ENCODE measurements at places on chromosomes 1 and 21.
A peak's percentile ranks its signal among the peaks of the same experiment; 100 is the strongest.

DNA sequence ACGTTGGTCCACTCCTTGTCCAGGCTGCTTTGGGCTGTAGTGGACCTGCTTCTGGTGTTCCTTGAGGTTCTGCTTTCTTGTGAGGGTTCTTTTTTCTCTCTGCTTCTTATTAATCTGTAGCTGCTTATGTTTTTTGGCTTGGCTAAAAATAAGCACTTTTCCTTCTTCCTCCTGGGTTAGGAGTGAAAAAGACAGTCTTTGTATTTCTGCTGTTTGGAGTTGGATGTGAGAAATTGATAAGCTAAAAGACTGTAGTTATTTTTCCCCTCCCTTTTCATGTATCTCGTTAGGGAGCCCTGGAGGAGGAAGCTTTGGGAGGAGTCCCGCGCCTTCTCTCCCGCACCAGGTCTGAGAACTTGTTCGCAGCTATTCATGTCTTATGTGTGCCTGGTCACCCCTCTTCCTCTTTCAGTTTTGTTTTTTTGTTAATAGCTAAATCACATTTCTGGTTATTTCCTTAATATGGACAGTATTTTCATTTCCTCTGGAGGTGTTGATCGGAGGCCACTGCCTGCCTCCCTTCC lies 79.0 kb downstream of the GALNT2 start:
- DNase-seq = no peak

- no peak for DNase-seq
Measured at GRCh38 chr1:153399401-153400055, 8.7 kb upstream of the S100A8 start.

DNA sequence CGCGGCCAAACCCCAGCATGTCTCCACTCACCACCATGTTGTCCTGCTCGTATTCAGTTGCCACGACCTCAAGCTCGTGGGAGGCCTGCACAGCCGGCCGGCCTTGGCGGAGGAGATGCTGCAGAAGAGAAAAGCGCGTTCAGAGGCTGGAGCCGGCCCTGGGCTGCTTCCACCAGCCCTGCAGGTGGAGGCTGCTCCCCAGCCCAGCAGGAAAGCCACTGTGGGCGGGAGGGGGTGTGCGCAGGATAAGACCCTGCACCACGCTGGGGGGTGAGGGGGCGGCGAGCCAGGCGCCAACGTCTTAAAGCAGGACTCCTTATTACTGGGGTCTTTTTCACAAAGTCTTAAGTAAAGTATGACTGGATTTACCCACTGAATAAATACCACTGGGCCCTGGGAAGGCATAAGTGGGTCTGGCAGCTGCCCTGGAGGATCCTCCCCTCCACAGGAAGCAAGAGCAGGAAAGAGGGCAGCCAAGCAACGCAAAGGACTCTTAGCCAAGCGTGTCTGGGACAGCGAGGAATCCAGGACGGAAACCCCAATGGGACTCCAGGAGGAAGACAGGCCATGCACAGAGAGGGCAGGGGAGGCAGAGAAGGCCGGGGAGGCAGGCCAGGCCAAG lies 104.8 kb downstream of the NPHP4 start:
- no peak for DNase-seq

DNA sequence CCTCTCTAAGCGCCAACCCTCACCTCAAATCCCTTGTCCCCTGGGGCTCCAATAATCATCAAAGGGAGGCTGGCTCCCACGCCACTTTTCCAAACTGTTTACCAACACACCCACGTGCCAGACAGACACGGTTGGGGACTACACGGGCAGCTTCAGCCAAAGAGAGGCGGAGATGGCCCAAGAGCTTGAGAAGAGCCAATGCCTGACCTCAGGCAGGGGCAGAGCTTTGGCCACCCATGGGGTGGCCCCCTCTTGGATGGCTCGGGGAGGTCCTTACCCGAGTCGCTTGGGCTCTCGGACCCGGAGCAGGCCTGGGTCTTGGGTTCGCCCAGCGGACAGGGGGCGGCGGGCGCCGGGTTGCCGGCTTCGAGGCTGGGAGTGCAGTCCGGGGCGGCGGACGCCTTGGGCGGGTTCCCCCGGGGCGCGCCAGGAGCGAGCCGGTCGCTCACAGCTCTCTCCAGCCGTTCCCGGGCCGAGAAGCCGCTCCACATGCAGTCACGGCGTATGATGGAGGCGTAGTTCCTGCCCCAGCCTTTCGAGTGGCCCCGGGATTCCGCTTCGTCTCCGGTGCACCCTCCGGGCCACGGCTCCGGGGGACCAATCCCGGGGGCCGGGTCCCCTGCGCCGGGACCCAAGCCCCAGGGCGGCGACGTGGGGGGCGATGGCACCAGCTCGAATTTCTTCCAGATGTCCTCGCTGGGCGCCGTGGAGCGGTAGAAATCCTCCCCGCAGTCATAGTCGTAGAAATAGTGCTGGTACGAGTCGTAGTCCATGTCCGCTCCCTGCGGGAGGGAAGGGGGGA lies 854 bp downstream of the MYCL start:
- DNase-seq = no peak

GRCh38 chr1:240608707-240609106 lies 3.2 kb downstream of the GREM2 start:
- DNase-seq = no peak

- no peak for DNase-seq
Measured at GRCh38 chr1:24948079-24948827, 18.2 kb upstream of the RUNX3 start.

DNA sequence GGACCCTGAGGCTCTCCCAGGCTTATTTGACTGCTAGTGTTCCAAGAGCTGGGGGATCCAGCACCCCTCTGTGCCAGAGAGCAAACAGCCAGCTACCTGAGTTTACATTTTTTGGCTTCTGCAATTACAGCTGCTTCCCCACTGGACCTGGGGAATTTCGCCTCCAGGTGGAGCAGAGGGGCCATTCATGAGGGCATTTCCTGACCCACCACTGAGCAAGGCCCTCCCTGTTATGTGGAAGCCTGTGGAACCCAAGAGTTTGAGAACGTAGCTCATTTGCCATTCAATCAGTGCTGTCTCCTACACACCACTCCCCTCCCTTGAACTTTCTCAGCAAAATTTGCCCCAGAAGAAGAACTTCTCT lies 42.7 kb upstream of the TMEM51 start:
- DNase-seq = no peak

DNA sequence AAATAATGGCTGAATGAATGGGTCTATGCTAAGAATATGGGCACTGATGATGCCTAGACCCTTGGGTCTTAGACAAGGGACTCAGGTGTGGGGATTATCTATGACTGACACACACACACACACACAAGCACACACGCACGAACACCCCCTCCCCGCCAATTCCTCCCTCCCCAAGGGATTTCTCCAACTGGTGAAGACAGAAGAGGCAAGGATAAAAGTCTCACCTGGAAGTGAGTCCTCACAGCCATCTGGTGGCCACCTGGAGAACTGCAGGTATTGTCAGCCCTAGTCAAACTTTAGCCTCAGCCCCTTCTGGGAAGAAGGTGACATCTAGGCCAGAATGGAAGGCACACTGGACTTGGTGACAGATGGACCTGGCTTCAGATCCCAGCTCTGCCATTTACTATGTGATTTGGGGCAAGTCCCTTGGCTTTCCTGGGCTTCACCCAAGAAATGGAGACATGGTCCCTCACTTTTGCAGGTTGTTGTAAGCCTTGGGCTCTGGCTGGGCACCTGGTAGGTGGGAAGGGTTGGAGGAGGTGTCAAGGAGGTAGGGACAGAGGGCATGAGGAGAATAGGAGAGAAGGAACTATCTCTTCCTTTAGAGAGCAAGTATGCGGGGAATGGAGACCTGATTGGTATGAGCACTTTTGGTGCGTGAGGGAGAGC lies 4.0 kb upstream of the GPR3 start:
- DNase-seq = peak; percentile 80

DNA sequence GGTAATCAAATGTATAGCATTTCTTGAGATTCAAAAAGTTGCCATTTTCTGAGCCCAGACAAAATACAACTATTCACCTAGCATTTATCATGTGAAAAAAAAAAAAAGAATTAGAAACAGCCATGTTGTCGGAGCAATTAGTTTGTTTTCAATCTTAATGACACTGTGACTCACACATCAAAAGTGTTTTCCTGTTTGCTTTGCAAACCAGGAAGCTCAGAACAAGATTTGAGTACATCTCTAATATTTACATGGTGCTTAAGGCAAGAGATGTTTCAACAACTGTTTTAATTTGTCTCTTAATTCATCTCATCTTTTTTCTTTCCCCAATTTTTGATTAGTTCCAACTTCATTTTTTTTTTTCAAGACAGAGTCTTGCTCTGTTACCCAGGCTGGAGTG lies 62.5 kb upstream of the CAPZB start:
- no peak for DNase-seq

GRCh38 chr1:73604211-73604610 lies 593.8 kb downstream of the LRRIQ3 start:
- no peak for DNase-seq

DNA sequence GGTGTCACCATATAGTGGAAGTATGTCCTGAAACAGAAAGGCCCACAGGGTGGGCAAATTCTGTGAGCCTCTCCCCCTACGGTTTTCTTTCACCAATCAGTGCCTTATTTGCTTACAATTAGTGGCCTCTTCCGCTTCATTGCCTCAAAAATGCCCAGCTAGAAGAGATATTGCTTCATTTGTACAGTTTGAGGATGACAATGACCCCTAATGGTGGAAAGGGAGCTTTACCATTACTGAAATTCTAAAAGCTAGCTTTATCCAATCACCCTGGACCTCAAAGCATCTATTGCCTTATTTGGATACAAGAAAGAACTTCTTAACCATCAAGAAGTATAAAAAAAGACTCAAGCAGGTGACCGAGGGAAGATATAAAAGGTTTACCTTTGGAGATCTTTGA lies 49.6 kb downstream of the LRRC71 start:
- no peak for DNase-seq

DNA sequence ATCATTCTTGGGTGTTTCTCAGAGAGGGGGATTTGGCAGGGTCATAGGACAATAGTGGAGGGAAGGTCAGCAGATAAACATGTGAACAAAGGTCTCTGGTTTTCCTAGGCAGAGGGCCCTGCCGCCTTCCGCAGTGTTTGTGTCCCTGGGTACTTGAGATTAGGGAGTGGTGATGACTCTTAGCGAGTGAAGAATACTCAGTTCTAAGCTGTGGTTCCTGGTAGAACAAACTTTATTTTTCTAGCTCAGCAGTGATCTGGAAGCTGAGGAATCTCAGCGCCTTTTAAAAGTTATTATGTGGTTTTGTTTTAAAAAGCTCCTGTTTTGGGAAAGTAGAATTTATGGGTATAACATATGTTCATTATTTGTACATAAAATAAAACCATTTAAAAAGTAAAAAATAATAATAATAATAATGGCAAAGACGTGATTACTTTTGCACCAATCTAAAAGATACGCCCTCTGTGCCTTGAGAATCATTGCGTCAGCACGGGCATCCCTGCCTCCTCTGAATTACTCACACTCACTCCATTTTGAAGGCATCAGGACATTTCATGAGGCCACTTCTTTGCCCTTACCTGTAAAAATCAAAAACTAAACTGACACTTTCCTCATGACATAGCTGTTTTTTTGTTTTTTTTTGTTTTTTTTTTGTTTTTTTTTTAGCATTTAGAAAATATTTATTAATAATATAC lies 29.7 kb upstream of the TNFRSF1B start:
- DNase-seq = no peak

- peak; percentile 76 for DNase-seq
Measured at GRCh38 chr1:12472798-12473551, 145.0 kb downstream of the DHRS3 start.

- DNase-seq = no peak
Measured at GRCh38 chr1:223737342-223737741, 25.0 kb downstream of the CAPN2 start.

- DNase-seq = no peak
Measured at GRCh38 chr1:42756956-42757891, 9.6 kb downstream of the P3H1 start.

GRCh38 chr1:115245227-115245626 lies 92.8 kb downstream of the NGF start:
- no peak for DNase-seq

GRCh38 chr1:245932302-245932972 lies 574.6 kb downstream of the SMYD3 start:
- DNase-seq = no peak

GRCh38 chr21:44845418-44846223 lies 27.8 kb upstream of the SUMO3 start:
- peak; percentile 41 for DNase-seq

- DNase-seq = no peak
Measured at GRCh38 chr1:203117611-203118575, 9.6 kb upstream of the ADORA1 start.

GRCh38 chr21:26020081-26020480 lies 150.5 kb downstream of the APP start:
- no peak for DNase-seq

DNA sequence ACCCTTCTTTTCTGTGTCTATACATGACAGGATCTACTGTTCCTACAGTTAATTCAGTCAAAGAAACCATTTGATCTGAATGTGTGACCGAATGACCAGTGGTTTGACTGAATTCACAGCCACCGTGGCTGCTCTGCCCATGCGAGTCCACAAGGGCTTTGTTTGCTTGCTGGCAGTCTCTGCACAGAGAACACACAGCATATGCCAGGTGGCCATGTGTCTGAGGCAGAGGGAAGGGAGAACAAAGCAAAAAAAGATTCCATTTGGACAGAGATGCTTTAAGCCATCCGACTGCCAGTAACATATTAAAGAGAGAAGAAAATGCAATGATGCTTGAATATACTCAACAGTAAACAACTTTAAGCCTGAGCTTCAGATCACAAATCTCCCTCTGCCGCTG lies 737.8 kb upstream of the CXADR start:
- no peak for DNase-seq

- no peak for DNase-seq
Measured at GRCh38 chr1:204472660-204473059, 21.9 kb downstream of the PIK3C2B start.

DNA sequence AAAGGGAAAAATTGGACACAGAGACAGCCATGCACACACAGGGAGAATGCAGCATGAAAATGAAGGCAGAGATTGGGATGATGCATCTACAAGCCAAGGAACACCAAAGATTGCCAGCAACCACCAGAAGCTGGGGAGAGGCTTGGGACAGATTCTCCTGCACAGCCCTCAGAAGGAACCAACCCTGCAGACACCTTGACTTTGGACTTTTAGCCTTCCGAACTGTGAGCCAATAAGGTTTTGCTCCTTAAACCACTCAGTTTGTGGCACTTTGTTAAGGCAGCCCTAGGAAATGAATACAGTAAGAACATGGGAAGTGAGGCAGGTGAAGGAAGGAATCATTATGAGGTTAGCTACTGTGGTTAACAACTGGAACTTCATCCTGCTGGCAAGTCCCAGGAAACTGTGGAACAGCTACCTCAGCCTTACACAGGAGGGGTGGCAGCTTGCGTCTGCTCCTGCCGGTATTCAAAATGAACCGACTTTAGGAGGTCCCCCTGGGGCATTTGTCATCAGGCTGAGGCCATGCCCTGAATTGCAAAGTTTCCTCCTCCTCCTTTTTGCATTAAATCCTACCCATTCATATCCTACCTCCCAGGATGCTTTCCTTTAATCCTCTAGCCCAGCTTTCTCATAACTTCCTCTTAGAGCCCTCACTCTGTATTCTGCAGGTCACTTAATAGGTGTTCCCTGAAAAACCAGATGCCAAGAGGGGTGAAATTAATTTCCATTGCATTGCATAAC lies 15.4 kb downstream of the CD247 start:
- DNase-seq = no peak

- no peak for DNase-seq
Measured at GRCh38 chr1:180094705-180095295, 59.9 kb upstream of the QSOX1 start.
